Islet precursor cell (in vitro differentiated cells): ENCODE measurements at places on chromosomes 2 and 18.
A peak's percentile ranks its signal among the peaks of the same experiment; 100 is the strongest.

DNA sequence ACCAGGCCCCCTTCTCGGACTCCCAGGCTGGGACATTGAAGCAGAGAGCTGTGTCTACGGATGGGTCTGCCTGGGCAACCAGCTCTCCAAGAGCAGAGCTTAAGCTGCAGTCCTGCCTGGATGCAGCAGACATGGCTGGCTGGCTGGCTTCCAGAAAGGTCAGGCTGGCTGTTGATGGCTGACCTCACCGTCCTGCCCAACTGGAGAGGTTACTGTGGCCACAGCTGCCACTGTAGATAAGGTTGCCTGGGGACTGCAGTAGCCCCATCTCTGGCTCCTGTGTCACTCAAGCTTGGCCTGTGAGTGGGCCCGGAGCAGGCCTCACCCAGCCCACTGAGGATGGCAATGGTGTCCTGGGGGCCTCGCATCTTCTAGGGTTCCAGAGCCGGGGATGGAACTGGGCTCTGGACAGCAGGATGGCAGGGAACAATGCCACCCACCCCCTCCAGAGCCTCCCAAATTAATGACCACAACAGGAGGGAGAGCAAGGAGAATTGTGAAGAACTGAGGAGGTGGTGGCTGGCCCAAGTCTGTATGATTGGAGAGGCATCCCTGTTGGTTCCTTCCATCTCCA, 37.0 kb upstream of the FOSL2 start:
- DNase-seq = no peak

GRCh38 chr2:80496775-80497174, 192.2 kb upstream of the LRRTM1 start:
- no peak for DNase-seq

DNA sequence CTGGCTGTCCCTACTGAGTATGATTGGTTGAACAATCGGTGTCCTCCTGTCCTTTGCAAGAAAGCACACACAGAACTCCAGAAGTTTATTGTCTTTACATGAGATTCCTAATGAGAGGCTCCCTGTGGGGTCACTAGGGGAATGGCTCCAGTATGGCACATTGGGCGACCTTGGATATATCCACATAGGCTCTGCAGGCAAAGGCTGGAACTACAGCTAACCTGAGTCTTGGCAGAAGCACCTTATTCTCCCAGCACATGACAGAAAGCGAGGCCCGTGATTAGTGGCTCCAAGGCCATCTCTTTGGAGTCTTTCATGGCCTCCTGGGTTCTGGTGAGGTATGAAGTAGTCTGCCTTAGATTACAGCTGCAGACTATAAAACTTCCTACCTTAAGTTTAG, 49.0 kb downstream of the ZDBF2 start:
- DNase-seq = peak; percentile 54

- no peak for DNase-seq
These were observed 687.8 kb upstream of the DDX18 start for GRCh38 chr2:117126656-117127055.

DNA sequence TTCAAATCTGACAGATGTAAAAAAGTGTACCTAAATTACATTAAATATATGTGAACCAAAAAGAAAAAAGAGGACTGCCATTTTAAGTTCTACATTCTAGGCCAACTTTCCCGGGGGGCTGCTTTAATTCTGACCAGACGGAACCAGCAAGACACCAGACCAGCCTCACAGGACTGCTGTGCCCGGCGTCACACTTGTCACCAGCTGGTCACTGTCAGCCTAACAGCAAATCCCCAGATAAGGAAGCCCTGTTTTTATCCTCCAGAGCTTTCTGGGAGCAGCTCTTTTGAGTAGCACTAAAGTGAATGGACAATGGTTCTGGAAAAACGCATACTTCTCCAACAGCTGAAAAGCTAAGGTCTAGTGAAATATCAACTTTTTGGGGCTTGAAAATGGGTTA, 35.6 kb downstream of the CYB5A start:
- peak; percentile 71 for DNase-seq
